ENCODE measurements at places on chromosomes 3 and 15. TPM values are rescaled to one million over a fixed set of nuclear protein-coding genes. Genes with fewer than 3 reads are reported as not detected.
A peak's percentile ranks its signal among the peaks of the same experiment; 100 is the strongest.

DAZL gene
- 0.33 TPM for total RNA-seq

DGKG gene
- total RNA-seq, result 0.54 TPM

PLSCR2 gene
- not detected for total RNA-seq

CHRD gene
- 2.4 TPM for total RNA-seq

PPP1R14D gene
- not detected for total RNA-seq

DNA sequence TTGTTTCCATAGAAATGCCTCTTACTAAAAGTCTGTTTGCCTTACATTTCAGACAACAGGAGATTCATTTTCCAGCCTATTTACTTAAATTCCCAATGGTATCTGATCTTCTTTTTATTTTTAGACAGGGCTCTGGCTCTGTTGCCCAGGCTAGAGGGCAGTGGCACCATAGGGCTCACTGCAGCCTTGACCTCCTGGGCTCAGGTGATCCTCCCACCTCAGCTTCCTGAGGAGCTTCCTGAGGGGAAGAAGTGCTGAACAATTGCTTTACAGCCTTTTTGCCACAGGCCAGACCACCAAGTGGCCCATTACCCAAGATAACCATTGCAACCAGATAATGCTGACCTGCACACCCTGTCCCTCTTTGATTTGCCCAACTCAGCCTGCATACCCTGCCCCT, 126.3 kb downstream of the PLCH1 start:
- no peak for DNase-seq

ALDH1A3 gene
- total RNA-seq, result 13.9 TPM

GRCh38 chr15:64989416-64990167, at the start of gene SPG21:
TSS of gene SPG21 (minus strand) at chr15:64989914. CDS start at chr15:64983569, 6,345 bp downstream.
- DNase-seq, result peak; percentile 96

SPTSSB gene
- not detected for total RNA-seq

- no peak for DNase-seq
These were observed 273.6 kb downstream of the THRB start for GRCh38 chr3:24220859-24221657.
